ENCODE measurements at places on chromosomes 1 and 21.

DNA sequence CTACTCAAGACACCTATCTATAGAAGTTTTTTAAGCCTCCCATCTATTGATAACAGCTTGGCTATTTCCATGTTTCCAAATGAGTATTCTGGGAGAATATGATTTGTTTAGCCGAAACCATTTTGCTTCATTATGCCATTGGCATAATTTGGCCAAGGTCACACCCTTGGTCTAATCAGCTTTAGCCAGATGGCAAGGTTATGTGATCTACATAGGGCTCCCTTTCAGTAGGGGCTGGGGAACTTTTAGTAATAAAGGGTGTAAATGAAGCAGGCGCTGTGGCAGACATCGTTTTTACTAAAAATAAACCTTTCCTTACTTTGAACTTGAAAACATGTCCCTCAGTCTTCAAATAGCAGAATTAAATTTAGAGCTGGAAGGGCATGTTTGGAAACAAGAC is 3.0 kb upstream of the PDC start:
- no peak for DNase-seq

GRCh38 chr1:162983671-162984425 is 85.3 kb upstream of the RGS4 start:
- no peak for DNase-seq

DNA sequence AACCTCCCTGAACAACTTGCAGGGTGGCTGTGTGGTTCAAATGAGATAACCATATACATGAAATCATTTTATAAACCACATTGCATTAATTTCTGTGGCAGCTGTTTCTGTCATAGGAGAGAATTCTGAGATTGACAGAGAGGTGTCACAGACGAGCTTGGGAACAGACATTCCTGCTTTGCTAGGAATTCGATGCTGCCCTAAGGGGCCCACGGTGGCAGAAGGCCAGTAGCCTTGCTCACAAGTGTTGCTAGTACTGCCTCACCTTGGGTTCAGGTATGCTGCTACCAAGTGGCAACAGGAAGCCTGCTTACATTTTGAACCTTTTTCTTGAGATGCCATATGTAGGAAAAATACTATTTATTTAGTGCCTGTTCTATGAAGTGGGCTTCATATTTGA is 13.4 kb downstream of the KCNA10 start:
- DNase-seq, result no peak

- peak; percentile 55 for DNase-seq
Observed at GRCh38 chr21:42593007-42593814, 60.2 kb upstream of the PDE9A start.

DNA sequence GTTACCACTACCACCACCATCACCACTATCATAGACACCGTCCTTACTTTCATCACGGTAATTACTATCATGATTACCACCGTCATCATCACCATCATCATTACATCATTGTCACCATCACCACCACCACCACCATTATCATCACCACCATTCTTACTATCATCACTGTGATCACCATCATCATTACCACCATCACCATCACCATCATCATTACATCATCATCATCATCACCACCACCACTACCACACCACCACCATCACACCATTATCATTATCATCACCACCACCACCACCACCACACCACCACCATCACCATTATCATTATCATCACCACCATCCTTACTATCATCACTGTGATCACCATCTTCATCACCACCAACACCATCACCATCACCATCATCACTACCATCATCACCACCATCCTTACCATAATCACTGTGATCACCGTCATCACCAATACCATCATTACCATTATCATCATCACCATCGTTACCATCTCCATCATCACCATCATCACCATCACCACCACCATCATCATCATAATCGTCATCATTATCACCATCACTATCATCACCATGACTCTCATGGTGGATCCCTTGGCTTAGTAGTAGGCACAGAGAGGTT is 244.4 kb upstream of the C1orf174 start:
- no peak for DNase-seq

DNA sequence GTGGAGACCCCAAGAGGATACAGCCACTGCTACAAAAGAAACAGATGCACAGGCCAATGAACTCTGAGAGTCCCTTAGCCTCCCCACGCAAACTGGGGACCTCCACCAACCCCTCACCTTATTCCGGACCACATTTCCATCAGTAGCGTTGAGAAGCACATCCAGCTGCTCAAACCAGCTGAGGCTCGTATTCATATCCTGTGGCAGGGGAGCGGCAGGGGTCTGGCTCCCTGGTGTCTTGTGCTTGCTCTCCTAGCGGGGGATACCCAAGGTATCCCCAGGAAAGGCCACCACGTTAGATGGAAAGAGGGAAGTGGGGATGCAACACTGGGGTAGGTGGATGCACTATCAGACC is 481 bp downstream of the CCDC163 start:
- DNase-seq, result no peak

DNA sequence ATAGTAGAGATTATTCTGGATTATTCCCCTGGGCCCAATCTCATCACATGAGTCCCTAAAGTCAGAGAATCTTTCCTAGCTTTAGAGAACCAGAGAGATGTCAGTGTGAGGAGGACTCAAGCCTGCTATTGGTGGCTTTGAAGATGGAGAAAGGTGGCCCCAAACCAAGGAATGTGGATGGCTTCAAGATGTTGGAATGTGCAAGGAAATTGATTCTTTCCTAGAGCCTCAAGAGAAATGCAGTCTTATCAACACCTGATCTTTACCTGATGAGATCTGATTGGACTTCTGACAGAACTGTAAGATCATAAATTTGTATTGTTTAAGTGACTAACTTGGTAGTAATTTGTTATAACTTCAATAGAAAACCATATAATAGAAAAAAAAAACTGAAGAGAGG is 51.0 kb downstream of the NME7 start:
- DNase-seq, result no peak

- DNase-seq, result no peak
Observed at GRCh38 chr1:9280015-9280860, 12.5 kb upstream of the SPSB1 start.

- DNase-seq, result no peak
Observed at GRCh38 chr1:177289532-177289931, 118.8 kb downstream of the BRINP2 start.

- DNase-seq, result peak; percentile 65
Observed at GRCh38 chr1:111615870-111616715, 3.5 kb upstream of the RAP1A start.

DNA sequence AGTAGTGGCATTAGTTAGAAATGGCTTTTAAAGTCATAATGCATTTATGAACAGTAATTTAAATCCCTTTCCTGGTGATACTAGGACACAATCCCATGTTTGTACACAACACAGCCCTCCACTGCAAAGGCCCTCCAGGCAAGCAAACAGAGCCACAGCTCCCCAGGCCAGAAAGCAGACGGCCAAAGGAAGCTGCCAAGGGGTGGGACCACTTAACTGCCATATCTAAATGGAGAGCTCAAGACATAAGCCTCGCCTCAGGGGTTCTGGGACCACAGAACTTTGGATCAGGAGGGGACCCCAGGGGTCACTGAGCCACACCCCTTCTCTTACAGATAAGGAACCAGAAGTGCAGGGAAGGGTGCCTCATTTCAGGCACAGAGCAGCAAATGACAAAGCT is 189.7 kb downstream of the KCNH1 start:
- no peak for DNase-seq
